ENCODE measurements at places on chromosomes 12 and 14. TPM values are rescaled to one million over a fixed set of nuclear protein-coding genes. Genes with fewer than 3 reads are reported as not detected.

ACAD10 gene
- 26.1 TPM for total RNA-seq

SLC6A15 gene
- not detected for total RNA-seq

ITPR2 gene
- total RNA-seq = 41.6 TPM

CLEC4E gene
- not detected for total RNA-seq

CHGA gene
- total RNA-seq = not detected

CCDC175 gene
- total RNA-seq = not detected

CIROP gene
- not detected for total RNA-seq

EIF2S3B gene
- total RNA-seq = 1.1 TPM

KCNH5 gene
- total RNA-seq = not detected

PRB2 gene
- not detected for total RNA-seq

FOXA1 gene
- 271 TPM for total RNA-seq

SPATS2 gene
- 43.1 TPM for total RNA-seq

POTEG gene
- not detected for total RNA-seq

TPPP2 gene
- not detected for total RNA-seq

MANSC1 gene
- total RNA-seq = 28.9 TPM

SPIC gene
- not detected for total RNA-seq

OAS2 gene
- total RNA-seq = 0.25 TPM

RPGRIP1 gene
- total RNA-seq = 0.12 TPM

TEAD4 gene
- 97.8 TPM for total RNA-seq

PNN gene
- 98.5 TPM for total RNA-seq

PPM1A gene
- 34.9 TPM for total RNA-seq

GABARAPL1 gene
- 106 TPM for total RNA-seq

OTX2 gene
- total RNA-seq = not detected

FGD4 gene
- total RNA-seq = 31.6 TPM

ARHGEF40 gene
- 7.1 TPM for total RNA-seq

FGF6 gene
- not detected for total RNA-seq

ZBTB25 gene
- 8.8 TPM for total RNA-seq

ART4 gene
- total RNA-seq = 0.57 TPM

CPNE8 gene
- total RNA-seq = 15.2 TPM

STAT6 gene
- total RNA-seq = 44.2 TPM

ZDHHC22 gene
- total RNA-seq = not detected

Measured in Caco-2 (cell line).